ENCODE measurements at places on chromosomes 6 and 20. TPM values are rescaled to one million over a fixed set of nuclear protein-coding genes. Genes with fewer than 3 reads are reported as not detected.

GRCh38 chr6:139173172-139173571 is 38.3 kb downstream of the HECA start:
- DNase-seq = no peak

PRSS35 gene
- not detected for total RNA-seq

TNXB gene
- 73.3 TPM for total RNA-seq

DNA sequence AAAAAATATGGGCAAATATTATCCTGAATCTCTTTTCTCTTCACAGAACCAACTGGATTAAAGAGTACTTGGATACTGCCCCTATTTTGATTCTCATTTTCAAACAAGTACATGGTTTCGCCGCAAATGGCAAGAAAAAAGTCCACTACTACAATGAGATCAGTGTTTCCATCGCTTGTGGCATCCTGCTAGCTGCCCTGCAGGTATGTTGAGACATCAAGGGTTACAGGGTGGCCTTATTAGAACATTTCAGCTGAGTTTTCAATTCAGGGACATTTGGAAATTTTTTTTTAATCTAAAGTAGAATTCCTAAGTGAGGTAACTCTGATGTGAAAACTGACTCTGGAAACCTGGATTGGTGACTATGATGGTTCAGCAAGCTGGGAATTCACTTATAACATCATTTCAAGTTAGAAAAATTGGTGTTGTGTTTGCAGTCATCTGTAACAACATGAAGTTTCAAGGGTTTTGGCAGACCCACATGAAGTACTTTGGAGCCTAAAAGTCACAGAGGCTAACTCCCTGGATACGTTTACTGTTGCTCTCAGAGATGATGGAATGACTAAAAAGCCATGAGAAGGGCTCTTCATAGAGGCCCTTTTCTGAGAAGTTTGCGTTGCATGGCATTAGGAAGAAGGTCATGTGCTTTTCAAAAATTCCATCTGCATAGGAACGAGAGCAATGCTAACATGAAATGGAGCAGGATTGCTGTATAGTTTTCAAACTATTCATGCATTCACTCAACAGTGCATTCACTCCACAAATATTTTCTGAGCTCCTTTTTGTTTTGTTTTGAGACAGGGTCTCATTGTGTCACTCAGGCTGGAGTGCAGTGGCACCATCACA is 25.5 kb downstream of the IYD start:
- no peak for DNase-seq

DNA sequence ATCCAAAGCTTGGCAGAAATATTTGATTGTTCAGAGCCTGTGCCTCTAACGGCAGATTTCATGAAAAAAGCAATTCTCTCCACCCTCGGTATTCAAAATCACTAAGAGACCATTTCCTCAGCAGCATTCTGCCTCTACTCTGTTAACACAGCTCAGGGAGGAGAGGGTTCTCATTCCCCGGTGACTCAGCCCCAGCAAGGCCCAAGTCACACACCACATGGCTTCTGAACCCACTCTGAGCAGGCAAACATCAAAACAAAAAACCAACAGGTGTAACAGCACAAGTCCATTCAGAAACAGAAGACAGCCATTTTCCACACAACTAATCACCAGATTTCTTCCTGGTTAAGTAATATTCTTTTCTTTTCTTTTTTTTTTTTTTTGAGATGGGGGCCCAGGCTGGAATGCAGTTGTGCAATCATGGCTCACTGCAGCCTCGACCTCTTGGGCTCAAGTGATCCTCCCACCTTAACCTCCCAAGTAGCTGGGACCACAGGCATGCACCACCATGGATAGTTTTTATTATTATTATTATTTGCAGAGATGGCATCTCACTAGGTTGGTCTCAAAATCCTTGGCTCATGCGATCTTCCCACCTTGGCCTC is 55.4 kb downstream of the GFOD1 start:
- no peak for DNase-seq

DNA sequence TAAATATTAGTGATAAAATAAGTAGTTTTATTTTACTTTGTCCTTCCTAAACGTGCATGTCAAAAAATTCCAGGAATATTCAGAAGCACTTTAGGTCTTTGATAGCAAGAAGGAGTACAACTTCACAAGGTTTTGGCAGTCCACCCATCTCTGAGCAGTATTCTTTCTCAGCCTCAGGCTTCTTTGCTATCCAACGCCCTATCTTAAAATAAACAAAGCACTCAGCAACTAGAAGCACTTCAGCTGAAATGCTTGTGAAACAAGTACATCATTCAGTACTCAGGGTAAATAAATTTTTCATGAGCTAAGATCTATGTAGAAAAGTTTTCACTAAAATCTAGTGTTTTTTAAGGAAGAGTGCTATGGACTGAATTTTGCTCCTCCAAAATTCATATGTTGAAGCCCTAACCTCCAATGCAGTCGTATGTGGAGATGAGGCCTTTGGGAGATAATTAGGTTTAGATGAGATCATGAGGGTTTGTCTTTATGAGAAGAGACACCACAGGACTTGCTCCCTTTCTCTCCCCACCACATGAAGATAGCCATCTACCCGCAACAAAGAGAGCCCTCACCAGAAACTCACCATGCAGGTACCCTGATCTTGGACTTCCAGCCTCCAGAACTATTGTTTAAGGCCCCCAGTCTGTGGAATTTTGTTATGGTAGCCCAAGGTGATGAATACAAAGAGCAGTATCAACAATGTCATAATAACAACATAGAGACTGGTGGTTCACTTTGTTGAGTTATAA is 539.1 kb downstream of the TFAP2A start:
- DNase-seq = no peak

ATP9A gene
- 21.2 TPM for total RNA-seq

- peak; percentile 61 for DNase-seq
Measured at GRCh38 chr6:108113557-108114519, 39.3 kb upstream of the OSTM1 start.

DNA sequence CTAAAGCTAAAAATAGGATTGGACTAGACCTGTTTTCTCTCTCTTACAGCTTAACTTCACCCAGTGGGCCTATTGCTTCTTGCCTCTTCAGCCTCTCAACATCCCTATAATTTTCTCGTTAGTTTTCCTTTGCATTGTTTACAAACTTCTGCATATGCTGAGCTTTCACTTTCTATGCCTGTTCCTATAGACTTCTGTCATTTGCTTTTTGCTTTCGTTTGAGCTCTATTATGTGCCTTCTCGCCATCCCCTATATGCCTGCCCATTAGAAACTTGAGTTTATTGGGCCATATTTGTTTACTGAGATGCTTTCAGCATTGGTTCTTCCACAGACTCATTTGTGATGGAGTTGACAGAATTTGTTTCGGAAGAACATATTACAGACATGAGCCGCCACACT is 40.9 kb downstream of the NCOA7 start:
- no peak for DNase-seq

MICB gene
- 1.5 TPM for total RNA-seq

DNA sequence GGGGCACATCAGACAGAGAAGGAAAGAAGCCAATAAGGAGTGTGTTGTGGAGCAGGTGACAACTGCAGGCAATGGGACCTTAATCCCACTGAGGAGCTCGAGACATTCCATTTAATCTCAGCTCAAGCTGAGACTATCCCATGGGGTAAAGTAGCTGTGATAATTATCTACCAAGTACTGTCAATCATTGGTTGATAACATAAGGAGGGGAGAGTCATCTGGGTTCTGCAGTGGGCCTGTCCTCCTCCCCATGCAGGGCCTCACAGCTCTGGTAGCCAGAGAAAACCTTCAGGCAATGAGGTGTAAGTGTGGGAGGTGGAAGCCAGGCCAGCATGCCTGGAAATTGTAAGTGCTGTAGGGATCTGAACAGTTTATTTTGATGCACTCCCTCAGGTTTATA is 375.0 kb upstream of the ARID1B start:
- DNase-seq = no peak

DNA sequence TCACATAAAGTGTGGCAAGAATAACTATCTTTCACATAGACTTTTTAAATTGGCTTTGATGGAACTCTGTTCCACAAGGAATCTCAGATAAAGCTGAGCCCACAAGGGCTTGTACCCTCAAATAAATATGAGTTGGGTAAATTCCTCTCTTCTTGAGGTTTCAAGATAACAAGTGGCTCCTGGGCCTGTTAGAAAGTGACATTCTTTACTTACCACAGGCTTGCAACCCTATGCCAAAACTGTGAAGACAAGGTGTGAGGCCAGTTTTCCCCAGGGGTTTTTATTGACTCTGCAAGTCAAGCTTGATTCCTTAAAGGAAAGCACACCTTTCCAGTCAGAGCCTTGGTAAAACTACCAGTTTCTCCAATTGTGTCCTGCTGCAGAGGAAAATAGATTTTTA is 664.8 kb upstream of the GJE1 start:
- DNase-seq = no peak

FOXF2 gene
- total RNA-seq = 0.24 TPM

- DNase-seq = no peak
Measured at GRCh38 chr6:158567152-158567551, 7.3 kb downstream of the TMEM181 start.

DCBLD1 gene
- 6.1 TPM for total RNA-seq

- peak; percentile 65 for DNase-seq
Measured at GRCh38 chr6:110859335-110859792, 15.2 kb upstream of the AMD1 start.

GRCh38 chr6:168130697-168131371 is 51.8 kb upstream of the FRMD1 start:
- no peak for DNase-seq

GRCh38 chr20:60658681-60659080 is 593.4 kb upstream of the CDH4 start:
- DNase-seq = no peak

GRCh38 chr6:170199716-170200115 is 91.2 kb downstream of the DLL1 start:
- DNase-seq = no peak

GRCh38 chr6:65135567-65135966 is 571.5 kb downstream of the EYS start:
- DNase-seq = no peak

WDR46 gene
- 15.9 TPM for total RNA-seq

RIMS1 gene
- total RNA-seq = 1.3 TPM

GATA5 gene
- total RNA-seq = 1.7 TPM

DNA sequence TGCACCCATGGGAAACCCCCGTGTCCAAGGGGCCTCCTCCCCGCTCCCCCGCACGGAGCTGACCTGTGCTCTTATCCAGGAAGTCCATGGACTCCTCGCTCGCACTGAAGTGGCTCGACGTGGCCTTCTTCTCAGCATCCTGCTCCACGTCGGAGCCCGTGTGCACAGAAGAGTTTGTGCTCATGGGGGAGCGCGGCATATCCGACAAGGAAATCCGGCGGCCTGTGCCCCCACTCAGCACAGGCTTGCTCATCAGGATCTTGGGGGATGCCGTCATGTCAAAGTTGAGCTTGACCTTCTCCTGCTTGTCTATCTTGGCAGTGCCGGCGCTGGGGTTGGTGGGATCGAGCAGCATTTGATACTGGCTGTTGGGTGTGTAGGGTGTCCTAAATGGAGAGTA is 80.2 kb downstream of the ZMYND8 start:
- no peak for DNase-seq

SIGLEC1 gene
- 9.5 TPM for total RNA-seq

COL21A1 gene
- total RNA-seq = 20.0 TPM

DNA sequence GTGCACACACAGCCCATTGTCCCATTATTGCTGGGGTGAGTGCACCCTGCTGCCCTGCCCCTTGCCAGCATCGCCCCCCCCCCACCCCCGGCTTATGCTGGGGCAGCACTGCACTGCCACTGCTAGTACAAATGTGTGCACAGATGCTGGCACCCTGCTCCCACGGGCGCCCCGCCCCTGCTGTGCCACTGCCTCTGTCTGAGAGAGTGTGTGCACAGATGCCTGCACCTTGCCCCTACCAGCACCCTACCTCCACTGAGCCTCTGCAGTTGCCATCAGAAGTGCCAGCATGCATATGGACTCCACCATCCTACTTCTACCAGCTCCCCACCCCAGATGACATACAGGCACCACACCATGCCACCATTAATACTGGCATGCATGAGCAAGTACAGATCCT is 454.6 kb upstream of the KHDRBS2 start:
- no peak for DNase-seq

GRCh38 chr20:32991792-32992641 is 12.2 kb downstream of the SUN5 start:
- DNase-seq = no peak

CENPQ gene
- 4.3 TPM for total RNA-seq

DNA sequence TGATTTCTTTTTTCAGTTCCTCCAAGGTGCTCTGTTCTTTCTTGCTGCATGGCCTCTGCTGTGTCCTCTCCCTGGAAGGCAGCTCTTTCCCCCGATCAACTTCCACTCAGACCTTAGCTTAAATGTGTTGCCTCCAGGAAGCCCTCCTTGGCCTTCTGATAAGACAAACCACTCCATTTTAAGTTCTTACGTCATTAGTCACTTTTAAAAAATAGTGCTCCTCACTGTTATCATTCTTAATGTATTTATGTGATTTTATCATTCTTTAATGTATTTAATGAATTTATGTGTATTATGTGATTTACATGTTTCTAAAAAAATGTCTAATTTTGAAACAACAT is 12.2 kb upstream of the MANBAL start:
- no peak for DNase-seq

ZNF184 gene
- total RNA-seq = 4.2 TPM

GRCh38 chr6:165820407-165820806 is 157.4 kb upstream of the PDE10A start:
- DNase-seq = no peak

DNA sequence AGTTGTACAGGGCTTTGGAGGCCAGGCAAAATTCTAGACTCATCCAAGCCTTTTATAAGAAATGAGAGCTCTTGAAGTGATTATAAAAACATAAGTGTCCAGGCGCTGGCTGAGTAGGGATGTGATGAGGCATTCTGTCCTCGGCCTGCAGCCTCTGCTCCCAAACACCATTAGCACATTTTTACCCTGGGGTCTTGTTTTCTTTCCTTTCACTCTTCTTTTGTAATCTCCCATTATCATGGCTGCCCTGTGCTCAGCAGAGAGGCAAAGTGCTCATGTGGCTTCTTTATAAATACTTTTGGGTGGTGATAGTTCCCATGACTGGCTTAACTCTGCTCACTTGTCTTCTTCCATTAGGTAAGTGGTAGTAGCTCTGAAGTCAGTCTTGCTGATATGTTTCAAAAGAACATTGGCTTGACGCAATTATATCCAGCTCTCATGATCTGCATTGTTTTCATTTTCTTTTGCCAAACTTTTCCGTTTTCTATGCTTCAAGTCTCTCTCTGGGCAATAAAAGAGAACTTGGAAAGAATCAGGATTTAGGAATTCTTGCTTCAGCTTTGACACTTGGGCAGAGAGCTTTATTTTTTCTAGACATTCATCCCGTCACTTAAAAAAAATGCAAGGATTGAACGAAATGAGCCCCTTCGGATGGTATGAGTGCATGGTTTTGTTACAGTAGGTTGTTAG is 61.1 kb downstream of the CAP2 start:
- DNase-seq = no peak

VGLL2 gene
- not detected for total RNA-seq

DNA sequence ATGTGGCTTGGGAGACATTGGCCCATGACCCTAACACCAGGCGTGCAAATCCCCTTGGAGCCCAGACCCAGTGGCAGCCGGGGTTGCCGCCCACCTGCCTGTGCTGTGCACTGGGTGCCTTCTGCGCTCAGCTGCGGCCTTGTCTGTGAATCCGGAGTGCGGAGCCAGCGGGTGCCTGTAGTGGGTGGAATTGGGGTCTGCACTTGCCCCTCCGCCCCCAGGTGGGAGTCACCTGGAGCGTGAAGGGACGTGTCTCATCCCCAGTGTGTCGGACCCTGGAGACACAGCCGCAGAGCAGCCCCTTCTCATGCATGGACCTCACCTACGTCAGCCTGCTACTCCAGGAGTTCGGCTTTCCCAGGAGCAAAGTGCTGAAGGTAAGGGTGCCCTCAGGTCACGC is 22.9 kb upstream of the PYGB start:
- no peak for DNase-seq

LY6G5C gene
- 1.5 TPM for total RNA-seq

- no peak for DNase-seq
Measured at GRCh38 chr6:135179372-135179771, 1.7 kb upstream of the MYB start.

TMEM170B gene
- 4.8 TPM for total RNA-seq

FOXQ1 gene
- not detected for total RNA-seq
